ENCODE measurements at places on chromosomes 6 and 20.

- DNase-seq, result no peak
Observed at GRCh38 chr6:75842732-75843131, 93.7 kb downstream of the MYO6 start.

DNA sequence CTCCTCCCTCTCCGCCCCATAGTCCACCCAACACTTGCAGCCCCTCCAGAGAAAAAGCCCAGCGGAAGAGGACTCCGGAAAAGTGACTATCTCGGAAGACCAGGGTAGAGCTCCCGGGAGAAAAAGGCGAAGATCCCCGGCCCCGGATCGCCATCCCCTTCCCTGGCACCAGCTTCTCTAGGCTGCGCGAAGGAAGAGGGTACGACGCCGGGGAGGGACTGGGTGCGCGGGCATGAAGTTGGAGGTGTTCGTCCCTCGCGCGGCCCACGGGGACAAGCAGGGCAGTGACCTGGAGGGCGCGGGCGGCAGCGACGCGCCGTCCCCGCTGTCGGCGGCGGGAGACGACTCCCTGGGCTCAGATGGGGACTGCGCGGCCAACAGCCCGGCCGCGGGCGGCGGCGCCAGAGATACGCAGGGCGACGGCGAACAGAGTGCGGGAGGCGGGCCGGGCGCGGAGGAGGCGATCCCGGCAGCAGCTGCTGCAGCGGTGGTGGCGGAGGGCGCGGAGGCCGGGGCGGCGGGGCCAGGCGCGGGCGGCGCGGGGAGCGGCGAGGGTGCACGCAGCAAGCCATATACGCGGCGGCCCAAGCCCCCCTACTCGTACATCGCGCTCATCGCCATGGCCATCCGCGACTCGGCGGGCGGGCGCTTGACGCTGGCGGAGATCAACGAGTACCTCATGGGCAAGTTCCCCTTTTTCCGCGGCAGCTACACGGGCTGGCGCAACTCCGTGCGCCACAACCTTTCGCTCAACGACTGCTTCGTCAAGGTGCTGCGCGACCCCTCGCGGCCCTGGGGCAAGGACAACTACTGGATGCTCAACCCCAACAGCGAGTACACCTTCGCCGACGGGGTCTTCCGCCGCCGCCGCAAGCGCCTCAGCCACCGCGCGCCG is 822 bp downstream of the FOXQ1 start:
- no peak for DNase-seq

DNA sequence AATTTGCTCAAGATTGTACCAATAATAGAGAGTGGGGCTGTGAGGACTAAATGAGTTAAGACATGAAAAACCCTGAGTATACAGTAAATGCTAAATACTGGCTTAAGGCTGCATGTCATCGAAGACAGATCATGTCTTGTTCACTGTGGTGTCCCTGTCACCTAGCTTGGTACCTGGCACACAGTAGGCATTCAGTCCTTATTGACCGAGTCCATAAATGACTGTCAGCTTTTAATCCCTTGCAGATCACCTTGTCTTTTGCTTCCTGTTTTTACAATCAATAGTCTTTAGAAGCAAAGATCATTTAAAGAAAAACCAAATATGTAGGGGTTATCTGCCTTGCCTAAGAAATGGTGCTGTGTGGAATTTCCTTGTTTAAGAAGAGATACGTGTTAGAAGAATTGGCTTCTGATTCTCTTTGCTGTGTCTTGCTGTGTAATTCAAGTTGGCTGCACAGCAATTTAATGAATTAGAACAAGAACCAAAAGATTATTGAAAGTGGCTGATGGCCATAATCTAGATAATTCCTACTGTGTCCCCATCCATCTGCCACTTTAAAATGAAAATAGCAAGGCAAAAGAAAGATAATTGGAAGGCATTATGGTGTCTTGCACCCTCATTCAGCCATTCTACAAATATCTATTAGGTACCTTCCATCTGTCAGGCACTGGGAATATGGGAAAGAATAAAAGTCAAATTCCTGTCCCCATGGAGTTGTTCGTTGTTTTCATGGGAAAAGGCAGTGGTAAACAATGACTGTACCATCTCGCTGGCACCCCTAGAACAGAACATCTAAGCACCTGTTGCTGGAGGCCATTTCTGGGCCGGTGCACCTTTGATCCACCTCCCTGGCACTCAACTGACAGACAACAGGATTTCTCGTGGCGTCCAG is 12.4 kb upstream of the MAPK13 start:
- DNase-seq, result no peak

DNA sequence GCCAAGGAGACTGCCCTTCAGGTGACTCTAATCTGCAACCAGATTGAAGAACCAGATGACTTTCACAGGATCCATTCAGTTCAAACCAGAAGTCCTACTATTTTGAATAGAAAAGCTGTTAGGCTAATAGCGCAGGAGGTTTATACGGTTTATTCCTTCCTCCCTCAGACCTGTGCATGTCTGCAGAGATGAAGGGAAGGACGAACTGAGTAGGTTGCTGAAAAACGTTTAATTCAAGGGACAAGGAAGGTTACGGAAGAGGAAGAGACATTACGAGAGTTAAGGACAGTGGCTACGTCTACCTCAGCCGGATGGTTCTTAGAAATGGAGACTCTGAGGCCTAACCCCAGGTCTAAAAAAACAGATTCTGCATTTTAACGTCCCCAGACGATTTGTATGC is 978 bp downstream of the AURKA start:
- DNase-seq, result no peak
